Effector memory CD8-positive, alpha-beta T cell (primary cell): ENCODE measurements at places on chromosomes 4 and X.

- no peak for DNase-seq
Observed at GRCh38 chr4:54373718-54374210, 144.7 kb downstream of the PDGFRA start.

DNA sequence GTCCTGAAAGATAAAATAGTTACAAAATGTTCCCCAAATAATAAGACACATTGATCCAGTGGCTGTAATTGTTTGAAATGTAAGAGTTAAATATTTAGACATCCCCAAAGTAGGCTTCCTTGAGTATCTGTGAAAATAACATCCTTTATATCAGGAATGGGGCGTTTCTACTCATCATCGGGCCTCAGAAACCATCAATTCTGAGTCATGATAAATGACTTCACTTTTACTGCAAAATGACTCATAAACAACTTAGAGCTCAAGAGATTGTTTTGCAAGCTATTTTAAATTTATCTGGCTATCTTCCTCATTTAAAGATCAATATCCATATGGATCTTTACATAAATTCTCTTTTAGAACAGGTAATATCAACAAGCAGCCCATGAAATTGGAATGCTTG, 369.4 kb upstream of the CNKSR2 start:
- no peak for DNase-seq

GRCh38 chr4:106694232-106694631, 325.7 kb upstream of the GIMD1 start:
- no peak for DNase-seq

GRCh38 chr4:167359711-167360110, 125.4 kb upstream of the SPOCK3 start:
- DNase-seq = no peak

- DNase-seq = no peak
Observed at GRCh38 chr4:43244688-43245382, 352.3 kb downstream of the GRXCR1 start.

- DNase-seq = no peak
Observed at GRCh38 chr4:184503869-184504300, 29.5 kb upstream of the IRF2 start.

DNA sequence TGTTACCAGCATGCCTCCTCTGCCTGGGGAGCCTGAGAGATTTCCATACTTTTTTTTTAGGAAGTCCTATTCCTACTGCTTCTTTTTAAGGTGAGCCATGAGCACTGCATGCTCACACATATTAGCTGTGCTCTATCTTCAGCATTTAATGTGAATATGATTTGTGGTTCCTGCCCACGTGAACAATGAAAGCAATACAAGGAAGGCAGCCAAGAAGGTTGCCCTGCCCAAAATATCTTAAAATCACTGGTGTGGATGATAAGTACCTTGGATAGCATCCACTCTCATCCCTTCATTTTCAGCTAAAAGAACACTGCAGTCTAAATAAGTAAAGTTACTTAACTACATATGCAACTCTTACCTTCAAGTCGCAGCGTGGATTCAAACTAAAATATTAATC, 607.5 kb downstream of the PACRGL start:
- no peak for DNase-seq

DNA sequence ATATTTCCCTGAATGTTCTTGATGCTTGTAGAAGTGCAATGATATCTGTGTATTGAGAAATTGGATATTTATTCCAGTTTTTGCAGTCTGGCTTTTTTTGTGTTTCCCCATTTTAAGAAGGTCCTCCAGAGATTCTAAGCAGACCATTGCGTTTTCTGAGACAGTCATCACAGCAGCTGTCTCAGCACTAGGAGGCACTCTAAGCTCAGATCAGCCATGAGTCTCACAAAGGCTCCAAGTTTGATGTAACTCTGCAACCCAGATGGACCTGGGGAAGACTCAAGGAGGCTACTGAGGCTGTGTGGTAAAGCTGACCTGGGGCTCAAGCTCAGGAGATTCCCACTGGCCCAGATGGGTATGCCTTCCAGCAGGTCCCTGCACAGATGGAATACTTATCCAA, 89.3 kb upstream of the CYLC1 start:
- no peak for DNase-seq

DNA sequence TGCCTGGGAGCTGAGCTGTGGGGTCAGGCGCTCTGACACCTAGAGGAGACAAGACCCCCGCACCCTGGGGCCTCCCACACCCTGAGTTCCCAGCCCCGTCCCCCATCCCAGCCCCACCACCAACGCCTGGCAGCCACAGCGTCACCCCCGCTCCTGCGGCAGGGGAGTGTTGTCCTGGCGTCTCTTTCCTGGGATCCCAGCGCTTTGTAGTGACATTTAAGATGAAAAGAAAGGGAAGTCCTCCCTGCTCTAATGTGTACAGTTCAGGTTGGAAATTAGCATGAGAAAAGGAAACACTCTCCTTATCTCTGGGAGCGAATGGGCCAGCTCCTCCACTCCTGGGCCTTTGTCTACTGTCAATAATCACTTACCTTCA, 112.1 kb downstream of the FAM53A start:
- no peak for DNase-seq

- DNase-seq = no peak
Observed at GRCh38 chr4:58456727-58457384, 1346.7 kb upstream of the IGFBP7 start.

- DNase-seq = no peak
Observed at GRCh38 chr4:107452717-107453630, 267.1 kb downstream of the PAPSS1 start.

DNA sequence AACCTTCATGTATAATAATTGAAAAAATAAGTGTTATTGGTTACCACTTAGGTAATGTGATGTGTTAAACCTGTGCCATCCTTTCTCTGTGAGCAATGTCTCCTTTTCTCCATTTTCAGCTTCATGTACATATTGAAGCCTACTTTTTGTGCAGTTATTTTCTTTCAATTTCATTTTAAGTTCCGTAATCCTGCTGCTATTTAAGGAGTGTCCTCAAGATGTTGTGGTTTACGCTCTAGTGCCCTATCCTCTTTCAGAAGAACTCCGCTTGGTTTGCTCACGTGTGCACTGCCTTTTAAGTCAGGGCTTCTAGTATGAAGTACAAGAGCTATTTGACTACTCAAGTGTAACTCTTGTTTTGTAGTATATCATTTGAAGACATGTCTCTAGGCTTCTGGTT, 2253.2 kb upstream of the TENM3 start:
- DNase-seq = no peak

- no peak for DNase-seq
Observed at GRCh38 chrX:101550751-101551379, 518 bp downstream of the ARMCX1 start.

DNA sequence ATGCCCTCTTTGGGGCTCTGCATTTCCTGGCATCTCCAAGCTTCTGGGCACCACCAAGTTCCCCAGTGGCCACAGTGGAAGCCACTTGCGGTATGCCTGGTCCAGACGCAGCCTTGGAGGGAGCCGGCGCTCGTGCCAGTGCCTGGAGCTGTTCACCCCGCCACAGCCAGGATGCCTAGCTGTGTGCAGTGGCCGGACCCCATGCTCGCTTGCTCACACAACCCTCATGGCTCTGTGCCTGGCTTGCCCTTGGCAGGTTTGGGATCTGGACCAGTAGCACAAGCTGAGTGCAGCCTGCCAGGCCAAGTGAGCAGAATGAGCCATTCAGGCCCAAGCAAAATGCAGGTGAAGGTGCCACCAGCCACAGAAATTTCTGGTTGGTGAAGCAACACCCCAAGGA, 283.5 kb downstream of the EVC2 start:
- DNase-seq = no peak

DNA sequence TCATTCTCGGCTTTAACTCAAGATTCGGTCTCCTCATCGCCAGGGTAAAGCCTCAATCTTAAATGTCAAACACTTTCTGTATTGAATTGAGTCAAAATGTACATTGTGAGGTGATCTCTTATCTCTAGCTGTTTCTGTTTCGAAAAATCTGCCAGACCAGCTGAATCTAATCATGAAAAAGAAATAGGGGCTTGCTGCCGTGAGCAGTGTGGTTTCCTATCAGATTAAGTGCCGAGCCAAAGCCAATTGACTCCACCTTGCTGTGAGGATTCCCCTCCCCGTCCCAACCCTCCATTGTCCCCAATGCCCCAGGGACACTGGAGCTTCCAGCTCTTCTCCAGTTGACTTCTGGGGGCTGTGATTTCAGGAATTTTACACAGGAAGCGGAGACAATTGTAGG, 12.5 kb upstream of the CRLF2 start:
- no peak for DNase-seq

GRCh38 chr4:76872556-76872955, 25.4 kb downstream of the SOWAHB start:
- no peak for DNase-seq

DNA sequence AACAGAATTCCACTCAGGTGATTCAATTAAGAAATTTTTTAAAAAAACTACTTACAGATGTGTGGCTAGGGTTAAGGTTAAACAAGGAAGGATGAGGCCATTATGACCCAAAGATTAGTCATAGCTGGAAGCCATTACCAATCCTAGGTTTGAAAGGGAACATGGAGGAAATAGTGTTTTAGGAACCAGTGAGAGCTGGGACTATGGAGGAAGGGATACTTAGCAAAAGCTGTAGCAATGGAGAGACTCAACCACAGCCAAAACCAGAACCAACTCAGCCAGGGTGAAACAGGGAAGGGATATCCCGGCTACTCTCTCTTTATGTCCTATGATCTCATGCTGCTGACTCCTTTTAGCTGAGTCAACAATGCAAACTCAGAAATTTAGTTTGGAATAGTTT, 148.6 kb upstream of the CNKSR2 start:
- DNase-seq = no peak

- no peak for DNase-seq
Observed at GRCh38 chrX:19334945-19335626, 8.6 kb upstream of the PDHA1 start.

- DNase-seq = no peak
Observed at GRCh38 chr4:139401368-139401767, 52.6 kb upstream of the RAB33B start.

DNA sequence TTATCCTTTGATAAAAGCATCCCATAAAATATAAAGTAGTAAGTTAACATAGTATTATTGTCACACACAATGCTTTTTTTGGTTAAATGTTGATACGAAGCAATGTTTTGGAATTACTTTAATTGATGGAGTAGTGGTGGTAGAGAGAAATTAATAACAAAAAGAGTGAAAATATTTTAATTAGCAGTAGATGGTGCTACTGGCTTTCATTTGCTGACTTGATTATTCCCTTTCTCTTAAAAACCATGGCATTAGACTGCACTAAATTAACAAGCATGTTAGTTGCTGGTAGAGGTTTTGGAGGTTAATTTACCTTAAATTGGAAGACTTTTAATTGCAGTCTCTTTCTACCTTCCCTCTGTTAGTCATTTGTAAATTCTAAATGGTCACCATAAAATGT, 8.9 kb upstream of the DCK start:
- DNase-seq = no peak

GRCh38 chr4:182758273-182758672, 158.9 kb downstream of the DCTD start:
- DNase-seq = no peak

DNA sequence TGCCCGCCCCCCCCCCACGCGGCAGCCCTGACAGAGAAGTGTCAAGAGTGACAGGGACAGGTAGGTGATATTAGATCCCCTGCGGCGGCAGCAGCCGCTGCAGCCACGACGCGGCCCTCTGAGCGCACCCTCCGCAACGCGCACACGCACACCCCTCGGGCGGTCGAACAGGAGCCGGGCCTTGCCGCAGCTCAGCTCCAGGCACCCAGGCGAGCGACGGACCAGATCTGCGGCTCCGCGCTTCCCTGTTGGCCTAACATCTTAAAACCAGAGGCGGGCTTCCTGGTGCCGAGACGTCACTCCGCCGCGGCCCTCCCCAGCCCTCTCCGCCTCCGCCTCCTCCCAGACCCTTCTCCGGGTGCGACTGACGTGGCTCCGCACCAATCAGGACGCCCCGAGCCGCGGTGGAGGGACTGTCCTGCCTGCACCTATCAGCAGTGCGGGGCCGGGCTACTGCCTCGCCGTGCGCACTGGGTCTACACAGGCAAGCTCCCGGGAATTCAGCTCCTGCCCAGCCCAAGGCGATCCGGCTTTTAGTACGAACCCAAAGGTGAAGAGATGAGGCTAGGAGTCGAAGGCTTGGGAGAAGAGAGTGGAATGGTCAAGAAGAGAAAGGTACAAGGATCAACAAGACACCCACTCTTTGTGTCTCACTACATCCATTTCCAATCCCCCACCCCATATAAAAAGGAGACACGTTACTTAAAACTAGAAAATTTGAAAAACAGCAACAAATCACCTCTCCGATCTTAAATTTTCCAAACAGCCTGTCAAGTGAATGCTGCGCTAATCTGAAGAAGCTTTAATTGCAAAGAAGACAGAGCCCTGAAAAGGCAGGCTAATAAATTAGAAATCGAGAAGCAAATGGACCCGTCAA, at the start of gene PITX2:
TSS of gene PITX2 (minus strand) at position 237 of the 877 bp plus-strand sequence. CDS start 617 bp downstream, outside the sequence.
- DNase-seq = no peak

GRCh38 chr4:145302725-145303124, 122.3 kb upstream of the OTUD4 start:
- no peak for DNase-seq

DNA sequence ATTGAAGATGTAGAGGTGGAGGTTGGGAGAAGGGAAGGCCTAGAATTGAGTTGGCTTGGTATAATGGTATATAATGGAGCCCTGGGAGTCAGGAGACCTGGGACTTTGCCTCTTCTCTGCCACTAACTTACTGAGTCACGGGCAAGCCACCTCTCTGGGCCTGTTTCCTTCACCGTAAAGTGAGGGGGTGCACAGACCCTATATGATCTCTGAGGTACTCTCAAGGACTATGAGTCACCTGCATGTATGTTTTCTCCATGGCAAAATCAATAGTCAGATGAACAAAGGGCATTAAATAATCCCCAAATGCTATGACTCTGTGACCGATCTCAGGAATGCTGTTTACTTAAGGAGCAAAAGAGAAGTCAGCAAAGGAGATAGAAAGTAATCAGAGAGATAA, 5.1 kb downstream of the P2RY4 start:
- DNase-seq = no peak

GRCh38 chr4:137927972-137928371, 314.2 kb downstream of the SLC7A11 start:
- no peak for DNase-seq

- DNase-seq = no peak
Observed at GRCh38 chr4:69653147-69653546, at the start of gene UGT2A1. Gene UGT2A1 (minus strand): TSS chr4:69653247. CDS start chr4:69647644, 5,603 bp downstream.

DNA sequence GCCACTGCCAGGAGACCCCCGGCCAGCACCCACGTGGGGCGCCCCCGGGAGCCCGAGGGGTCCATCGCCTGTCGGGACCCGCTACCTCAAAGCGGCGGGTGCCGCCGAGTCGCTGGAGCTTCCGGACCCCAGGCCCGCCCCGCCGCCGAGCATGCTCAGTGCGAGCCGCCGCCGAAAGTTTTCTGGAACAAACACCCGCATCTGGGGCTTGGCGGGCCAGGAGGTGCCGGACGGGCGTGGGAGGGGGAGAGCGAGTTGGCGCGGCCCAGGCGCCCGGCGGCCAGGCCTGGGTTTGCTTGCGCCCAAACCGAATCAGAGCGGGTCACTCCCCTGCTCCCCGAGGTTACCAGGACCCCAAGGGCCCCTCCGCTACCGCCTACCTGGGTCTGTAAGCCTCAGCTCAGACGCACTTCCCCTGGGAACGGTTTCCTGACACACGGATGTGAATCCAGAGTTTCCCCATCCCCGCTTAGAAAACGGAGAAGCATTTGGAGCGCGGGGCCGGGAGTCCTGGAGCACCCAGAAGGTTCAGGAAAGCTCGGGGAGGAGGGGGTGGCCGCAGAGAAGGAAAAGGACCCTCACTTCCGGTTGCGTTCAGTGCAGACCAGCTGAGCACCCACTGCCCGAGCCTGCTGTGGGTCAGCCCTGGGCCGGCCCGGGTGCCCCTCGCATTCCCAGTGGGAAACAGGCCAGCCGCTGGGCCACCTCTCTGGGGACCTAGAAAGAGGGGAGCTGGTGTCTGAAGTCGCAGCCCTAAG, at the start of gene EVC2:
TSS of gene EVC2 (minus strand) at position 111 of the 758 bp plus-strand sequence. CDS start at position 65, 46 bp downstream.
- DNase-seq = peak; percentile 13

- DNase-seq = peak; percentile 21
Observed at GRCh38 chr4:146488495-146489174, 33.1 kb downstream of the SLC10A7 start.
